ENCODE measurements at places on chromosomes 1 and 21.
A peak's percentile ranks its signal among the peaks of the same experiment; 100 is the strongest.

DNA sequence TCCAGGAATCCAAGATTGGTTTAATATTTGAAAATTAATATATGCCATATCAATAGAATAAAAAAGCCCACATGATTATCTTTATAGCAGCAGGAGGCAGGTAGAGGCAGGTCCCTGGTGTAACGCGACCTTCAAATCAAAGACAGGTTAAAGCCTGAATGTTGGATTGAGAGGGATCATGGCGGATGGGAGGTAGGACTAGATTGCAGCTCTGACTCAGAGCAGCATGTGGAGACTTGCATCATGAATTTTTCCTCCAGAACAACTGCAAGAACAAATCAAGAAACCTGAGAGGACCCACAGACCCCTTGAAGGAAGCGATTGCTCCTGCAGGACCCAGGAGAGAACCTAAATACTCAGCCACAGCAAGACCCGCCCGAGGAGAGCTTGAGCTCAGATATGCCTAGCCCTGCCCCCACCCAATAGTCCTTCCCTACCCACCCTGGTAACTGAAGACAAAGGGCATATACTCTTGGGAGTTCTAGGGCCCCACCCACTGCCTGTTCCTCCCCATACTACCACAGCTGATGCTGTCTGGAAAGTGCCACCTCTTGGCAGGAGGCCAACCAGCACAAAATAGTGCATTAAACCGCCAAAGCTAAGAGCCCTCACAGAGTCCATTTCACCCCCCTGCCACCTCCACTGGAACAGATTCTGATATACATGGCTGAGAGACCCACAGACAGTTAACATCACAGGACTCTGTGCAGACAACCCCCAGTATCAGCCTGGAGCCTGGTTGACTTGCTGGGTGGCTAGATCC is 19.5 kb downstream of the S100B start:
- DNase-seq: no peak

- no peak for DNase-seq
Observed at GRCh38 chr1:162561616-162562469, at the start of gene UAP1. Gene UAP1 (plus strand): TSS chr1:162561722. CDS start chr1:162566069, 4,347 bp downstream.

GRCh38 chr1:30713311-30713710 is 10.1 kb downstream of the MATN1 start:
- DNase-seq: no peak

DNA sequence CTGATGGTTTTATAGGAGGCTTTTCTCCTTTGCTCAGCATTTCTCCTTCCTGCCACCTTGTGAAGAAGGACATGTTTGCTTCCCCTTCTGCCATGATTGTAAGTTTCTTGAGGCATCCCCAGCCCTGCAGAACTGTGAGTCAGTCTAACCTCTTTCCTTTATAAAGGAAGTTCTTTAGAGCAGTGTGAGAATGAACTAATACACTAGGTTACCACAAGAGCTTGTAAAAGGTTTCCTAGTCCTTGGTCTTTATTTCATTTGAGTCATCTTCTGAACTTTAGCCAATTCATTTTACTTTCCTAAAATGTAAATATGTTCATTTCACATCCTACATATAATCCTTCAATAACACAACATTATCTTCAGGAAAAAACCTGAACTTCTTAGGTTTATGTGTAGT is 365.3 kb downstream of the HHIPL2 start:
- DNase-seq: no peak

- no peak for DNase-seq
Observed at GRCh38 chr1:19800076-19800804, 524 bp upstream of the TMCO4 start.

GRCh38 chr1:85654066-85654782 is 54.0 kb downstream of the ZNHIT6 start:
- no peak for DNase-seq

DNA sequence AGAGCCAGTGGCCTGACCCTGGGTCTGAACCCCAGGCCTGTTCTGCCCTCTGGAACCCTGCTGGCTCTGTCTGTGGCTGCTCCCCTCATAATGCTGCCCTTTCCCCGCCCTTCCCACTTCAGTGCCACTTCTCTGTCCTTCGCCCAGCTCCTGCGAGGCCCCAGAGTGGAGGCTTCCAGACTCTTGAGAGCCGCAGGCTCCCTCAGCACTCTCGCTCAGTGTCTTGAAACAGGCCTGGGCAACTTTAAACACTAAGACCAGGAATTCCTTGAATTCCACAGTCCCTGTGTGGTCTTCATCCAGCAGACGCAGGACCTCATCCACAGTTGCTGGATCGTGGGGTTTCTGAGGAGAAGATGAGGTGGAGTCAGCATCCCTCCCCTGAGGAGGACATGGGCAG is 3.5 kb downstream of the CRNN start:
- no peak for DNase-seq

GRCh38 chr1:36855699-36856494 is 178.4 kb downstream of the GRIK3 start:
- no peak for DNase-seq

DNA sequence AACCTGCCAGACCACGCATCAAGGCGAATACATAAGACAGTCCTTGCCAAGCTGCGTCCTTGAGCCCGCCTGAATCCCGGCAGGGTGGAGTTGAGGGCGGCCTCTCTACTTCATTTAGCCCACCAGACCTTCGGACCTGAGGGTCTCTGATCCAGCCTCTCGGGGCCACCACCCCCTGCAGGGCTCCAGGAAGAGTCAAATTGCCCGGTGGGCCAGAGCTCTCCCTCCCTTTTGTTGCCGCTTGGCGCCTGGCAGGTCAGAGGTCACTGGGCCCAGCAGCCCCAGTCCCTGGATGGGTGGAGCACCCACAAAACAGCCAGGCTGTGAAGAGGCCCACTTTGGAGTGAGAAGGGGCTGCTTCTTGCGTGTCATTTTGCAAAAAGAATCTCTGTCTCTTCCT is 9.0 kb downstream of the GNG4 start:
- DNase-seq: no peak

GRCh38 chr1:112581586-112582192 is 37.3 kb downstream of the ST7L start:
- DNase-seq: no peak

DNA sequence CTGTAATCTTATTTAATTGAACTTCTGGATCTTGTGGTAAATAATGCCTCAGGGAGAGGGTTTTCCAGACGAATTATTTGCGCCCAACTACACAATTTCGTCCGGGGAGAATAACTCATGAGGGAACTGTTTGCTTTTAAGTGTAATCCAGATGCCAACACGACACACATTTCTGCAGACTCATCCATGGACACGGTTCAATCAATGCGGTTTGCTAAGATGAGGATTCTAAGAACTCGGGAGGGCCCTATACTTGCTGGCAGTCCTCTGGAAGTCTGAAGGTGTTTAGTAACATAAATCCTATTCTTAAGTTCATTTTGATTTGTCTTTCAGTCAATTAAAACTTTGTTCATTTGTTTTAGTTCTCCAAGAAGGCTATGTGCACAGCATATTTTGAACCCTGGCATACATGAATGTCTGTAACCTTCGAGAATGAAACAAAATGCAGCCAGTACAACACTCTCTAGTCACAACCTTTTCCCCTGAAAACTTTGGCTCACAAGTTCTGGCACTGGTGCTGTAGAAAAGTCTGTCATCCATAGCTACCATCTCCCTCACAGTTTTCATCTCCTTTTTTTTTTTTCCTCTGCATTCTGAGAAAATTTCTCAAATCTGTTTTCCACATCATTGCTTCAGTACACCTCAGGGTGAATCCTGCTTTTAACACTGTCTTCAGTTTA is 38.8 kb downstream of the DIPK1A start:
- DNase-seq: no peak

DNA sequence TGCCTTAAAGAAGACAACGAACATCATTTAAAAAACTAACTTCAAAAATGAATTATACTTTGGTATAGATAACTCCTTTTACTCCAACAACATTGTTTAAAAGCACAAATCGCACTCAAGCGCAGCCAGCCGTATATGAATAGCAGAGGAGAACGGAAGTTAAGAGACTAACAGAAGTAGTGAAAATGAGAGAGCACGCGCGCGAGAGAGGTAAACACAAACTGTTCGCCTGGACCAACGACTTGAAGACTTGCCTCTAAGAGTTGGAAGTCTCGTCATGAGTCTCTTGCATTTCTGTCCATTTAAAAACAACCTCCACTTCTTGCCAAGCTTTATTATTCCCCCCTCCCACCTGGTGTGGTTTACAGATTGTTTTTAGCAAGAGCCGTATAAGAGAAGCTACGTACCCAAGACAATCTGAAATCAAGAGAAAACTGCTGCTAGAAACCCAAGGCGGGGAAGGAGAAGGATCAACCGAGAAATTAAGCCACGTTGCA is 479 bp downstream of the SELENOF start:
- DNase-seq: peak; percentile 1

DNA sequence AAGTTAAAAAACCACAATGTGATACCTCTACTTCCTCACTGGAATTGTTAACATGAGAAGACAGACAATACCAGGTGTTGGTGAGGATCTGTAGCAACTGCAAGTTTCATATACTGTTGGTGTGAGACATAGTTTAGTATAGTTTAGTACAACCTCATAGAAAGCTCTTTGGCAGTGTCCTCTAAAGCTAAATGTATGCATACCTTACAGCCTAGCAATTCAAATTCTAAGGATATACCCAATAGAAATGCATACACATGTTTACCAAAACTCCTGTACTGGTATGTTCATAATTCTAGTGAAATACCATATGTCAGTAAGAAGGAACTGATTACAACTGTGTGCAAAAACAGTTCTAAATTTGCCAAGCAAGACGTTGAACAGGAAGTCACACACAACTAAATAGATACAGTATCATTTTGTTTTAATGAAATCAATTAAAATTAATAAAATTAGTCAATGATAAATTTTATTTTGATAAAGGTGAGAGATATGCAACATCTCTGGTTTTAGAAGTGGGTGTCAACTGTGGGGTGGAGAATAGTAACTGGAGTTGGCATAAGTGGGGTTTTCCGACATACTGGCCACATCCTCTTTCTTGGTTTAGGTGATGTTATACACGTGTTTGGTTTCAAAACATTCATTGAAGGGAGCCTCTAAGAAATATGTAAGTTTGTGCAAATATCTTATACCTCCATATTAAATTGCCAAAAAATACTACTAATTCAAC is 450.7 kb downstream of the PTPRC start:
- no peak for DNase-seq

DNA sequence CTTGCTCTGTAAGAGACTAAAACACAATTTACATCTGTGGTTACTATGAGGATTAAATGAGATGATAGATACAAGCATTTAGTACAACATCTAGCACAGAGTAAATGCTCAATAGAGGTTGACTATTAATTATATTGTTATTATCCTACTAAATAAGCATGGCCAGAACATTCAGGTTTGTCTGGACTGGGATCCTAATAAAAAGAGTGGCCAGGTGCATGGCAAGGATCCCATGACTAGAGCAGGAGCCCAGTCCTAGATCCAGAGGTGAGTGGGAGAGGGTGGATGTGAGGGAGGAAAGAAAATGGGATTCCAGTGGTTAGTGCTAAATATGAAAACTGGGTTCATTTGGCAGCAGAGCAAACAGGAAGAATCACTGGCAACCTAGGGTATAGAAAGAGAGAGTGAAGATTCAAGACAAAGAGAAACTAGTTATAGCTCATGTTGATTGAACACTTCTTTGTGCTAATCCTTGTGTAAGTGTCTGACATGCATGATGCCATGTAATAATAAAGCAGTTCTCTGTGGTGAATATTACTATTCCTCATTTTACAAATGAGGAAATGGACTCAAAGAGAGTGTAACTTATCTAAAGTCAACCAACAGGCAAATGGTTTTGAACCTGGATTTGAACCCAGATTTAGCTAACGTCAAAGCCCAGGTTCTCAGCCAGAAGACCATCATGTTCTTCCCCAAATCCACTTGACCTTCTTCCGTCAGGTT is 71.1 kb upstream of the FGGY start:
- DNase-seq: no peak

- no peak for DNase-seq
Observed at GRCh38 chr1:33120436-33121231, 39.7 kb downstream of the AZIN2 start.

- no peak for DNase-seq
Observed at GRCh38 chr1:212186427-212187207, 98.6 kb upstream of the PPP2R5A start.

- no peak for DNase-seq
Observed at GRCh38 chr1:199512037-199512710, 515.3 kb upstream of the NR5A2 start.

DNA sequence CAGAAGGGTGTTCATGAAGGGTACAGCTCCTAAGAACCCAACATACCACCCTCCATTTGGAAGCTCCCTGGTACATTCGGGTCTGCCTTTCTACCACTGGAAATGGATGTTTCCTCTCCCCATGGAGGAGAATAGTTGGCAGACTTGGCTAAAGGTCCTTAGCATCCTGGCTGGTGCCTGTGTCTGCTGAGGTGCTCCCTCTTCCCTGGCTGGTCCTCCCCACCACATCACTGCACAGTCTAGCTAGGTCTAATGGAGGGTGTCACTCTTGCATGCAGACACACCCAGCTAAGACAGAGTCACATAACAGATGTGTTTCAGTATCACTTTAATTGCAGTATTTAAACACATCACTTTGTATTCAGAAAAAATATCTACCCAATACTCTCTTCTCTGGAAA is 24.7 kb downstream of the CD34 start:
- DNase-seq: no peak

- DNase-seq: no peak
Observed at GRCh38 chr1:237249120-237249519, 207.1 kb downstream of the RYR2 start.

- DNase-seq: no peak
Observed at GRCh38 chr1:77126307-77126706, 92.9 kb downstream of the PIGK start.
